ENCODE measurements at places on chromosomes 16 and 17. TPM values are rescaled to one million over a fixed set of nuclear protein-coding genes. Genes with fewer than 3 reads are reported as not detected.

PIPOX gene
- 3.1 TPM for total RNA-seq

C17orf50 gene
- total RNA-seq = not detected

DNA sequence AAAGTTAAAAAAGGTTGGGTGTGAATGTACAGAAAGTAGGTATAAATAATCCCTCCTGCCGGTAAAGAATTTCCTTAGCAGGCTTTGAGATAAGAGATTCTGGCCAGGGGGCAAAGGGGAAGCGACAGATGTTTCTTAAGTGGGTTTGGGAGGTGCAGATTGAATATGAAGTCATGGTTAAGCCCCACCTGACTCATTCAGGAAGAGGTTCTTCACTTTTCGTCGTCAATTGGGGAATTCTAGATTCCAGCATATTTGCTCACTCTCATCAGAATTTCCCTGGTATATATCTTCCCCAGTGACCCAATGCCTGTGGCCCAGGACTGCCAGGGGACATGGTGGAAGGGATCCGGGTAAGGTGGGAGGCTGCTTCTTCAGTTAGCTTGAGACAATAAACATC is 127.8 kb downstream of the CPPED1 start:
- DNase-seq = peak; percentile 91

- no peak for DNase-seq
These were observed 297.9 kb upstream of the PSMD7 start for GRCh38 chr16:73998707-73999106.

- no peak for DNase-seq
These were observed 87.2 kb upstream of the XYLT1 start for GRCh38 chr16:17557949-17558348.

DNA sequence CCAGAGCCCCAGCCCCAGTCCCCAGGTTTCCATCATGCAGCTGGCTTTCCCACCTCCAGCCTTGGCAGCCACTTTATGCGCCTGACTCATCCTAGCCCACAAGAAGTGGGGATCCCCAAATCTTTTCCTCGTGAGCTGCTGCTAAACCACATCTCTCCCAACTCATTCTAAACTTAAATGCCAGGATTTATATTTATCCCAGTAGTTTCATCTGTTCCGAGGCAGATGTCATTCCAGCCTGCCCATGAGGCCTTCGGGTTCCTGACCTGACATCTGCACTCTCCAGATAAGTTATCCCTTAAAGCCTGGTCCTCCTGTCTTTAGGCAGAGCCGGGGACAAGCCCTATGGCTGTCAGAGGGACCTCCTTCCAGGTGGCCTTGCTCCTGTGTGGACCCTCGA is 16.6 kb downstream of the PLXDC1 start:
- no peak for DNase-seq

DNA sequence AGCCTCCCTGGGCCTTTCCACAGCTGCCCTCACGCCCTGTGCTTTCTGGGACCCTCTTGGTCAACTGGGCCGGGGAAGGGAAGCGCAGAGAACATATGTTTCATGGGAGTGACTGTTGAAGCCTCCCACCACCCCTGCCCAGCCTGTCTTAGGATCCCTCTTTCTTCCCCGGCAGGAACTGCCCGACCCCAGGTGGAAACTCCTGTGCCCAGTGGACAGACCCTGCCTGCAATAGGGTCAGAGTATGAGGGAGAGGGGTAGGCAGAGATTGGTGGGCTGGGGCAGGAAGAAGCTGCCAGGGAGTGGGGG is 10.5 kb downstream of the HEXIM2 start:
- no peak for DNase-seq

GRCh38 chr16:30382111-30382881 is at the start of gene SEPTIN1:
Gene SEPTIN1 (minus strand): TSS chr16:30382561. CDS start chr16:30382542, 19 bp downstream.
- DNase-seq = no peak

- no peak for DNase-seq
These were observed 562.7 kb upstream of the WSB1 start for GRCh38 chr17:26731005-26731921.

GRCh38 chr17:66464921-66465320 is 162.5 kb downstream of the PRKCA start:
- DNase-seq = no peak

DNA sequence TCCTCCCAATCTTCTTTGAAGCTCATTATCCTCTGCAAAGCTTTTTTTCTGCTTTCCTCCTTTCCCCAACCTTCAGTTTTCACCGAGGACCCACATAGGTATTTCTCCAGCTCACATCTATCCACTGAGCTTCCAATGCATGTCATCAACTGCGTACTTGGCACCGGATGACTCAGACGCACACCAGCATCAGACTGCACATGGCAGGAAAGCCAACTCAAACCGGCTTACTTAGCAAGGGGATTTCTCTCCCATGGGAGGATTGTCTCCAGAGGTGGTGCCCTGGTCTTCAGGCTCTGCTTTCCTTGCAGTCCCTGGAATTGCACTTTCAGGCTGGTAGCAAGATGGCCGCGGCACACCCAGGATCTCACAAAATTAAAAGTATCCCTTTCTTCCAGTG is 1.7 kb upstream of the AKTIP start:
- DNase-seq = peak; percentile 94
